ENCODE measurements at places on chromosomes 2 and 18.

GRCh38 chr2:102915128-102915527 lies 153.3 kb downstream of the TMEM182 start:
- no peak for DNase-seq

DNA sequence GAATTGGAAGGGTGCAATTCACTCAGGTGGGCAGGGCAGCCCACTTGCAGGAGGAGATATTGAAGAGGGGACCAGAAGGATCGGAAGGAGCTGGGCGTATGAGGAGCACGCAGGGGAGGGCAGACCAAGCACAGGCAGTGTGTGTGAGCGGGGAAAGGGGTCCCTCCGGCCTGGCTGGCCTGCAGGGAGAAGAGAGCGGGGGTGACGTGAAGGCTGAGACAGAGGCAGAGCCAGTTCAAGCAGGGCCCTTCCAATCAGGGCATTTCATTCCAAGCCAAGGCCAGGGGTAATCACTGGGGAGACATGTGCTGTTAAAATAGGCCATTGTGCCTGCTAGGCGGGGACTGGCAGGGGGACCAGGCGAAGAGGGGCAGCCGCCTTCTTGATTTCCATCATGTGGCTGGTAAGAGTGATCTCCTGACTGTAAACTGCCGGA lies 62.2 kb downstream of the ACKR3 start:
- DNase-seq: no peak

GRCh38 chr2:106288873-106289272 lies 94.8 kb upstream of the UXS1 start:
- no peak for DNase-seq

- DNase-seq: peak; percentile 19
These were observed 213.6 kb downstream of the PMAIP1 start for GRCh38 chr18:60113396-60113795.

- no peak for DNase-seq
These were observed 204.1 kb downstream of the NDUFA10 start for GRCh38 chr2:239820836-239821693.
